Karpas-422 (cell line): ENCODE measurements at places on chromosomes 13 and 19.

GRCh38 chr19:4620675-4621074 lies 18.6 kb upstream of the TNFAIP8L1 start:
- DNase-seq, result no peak

GRCh38 chr19:1066251-1066747 lies 668 bp upstream of the ARHGAP45 start:
- DNase-seq, result no peak

GRCh38 chr13:98954313-98954712 lies 23.6 kb downstream of the DOCK9 start:
- no peak for DNase-seq

DNA sequence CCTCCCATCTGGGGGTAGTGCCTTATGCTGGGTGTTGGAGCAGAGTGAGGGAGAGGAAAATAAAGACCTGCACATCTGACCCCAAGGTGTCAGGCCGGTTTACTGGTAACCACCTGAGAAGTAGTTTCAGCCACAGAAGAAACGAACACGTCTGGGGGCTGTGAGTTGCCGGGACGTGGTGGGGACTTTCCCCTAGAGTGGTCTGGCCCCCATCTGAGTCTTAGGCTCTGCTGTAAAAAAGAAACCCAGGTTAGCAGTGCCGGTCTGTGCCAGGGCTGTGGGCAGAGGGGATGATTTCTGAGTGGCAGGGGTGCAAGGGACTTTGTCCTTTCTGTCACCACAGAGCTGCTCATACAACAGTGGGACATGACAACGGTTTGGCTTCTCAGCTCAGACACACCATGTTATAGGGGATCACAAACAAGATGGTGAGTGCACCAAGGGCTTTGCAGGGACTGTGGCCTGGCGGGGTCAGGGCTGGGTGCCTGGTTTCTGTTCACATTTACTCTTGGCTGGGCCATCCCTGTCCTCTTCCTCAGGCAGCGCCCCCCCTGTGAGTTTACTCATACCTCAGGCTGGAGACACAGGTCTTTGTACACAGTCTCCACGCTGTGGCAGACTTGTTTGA lies 9.0 kb downstream of the GCDH start:
- no peak for DNase-seq

DNA sequence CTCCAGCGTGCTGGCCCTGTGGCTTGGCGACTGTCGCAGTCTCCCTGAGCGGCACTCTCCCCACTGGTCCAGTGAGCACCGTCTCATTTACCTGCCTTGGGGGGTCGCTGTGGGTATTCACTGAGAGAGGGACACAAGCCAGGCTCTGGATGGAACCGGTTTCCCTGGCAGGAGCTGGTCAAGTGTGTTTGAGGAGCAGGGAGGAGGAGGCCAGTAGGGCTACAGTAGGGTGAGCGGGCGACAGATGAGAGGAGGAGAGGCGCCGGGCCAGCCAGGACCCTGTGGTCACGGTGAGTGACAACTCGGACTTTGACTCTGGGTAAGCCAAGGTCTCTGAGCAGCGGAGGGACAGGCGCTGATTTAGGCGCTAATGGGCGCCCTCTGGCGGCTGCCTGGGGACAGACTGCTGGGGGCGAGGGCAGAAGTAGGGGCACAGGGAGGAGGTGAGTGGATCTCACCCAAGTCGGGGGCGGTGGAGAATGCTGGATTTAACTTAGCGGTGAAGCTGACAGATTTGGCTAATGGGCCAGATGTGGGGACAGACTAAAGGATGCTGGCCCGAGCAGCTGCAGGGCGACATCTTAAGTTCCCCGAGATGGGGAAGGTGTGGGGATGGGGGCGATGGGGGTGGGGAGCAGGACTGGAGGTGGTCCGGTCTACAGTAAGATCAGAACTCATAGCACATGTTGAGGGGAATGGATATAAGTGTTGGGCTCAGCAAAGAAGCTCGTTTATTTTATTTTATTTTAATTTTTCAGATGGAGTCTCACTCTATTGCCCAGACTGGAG lies 4.7 kb upstream of the PRMT1 start:
- DNase-seq, result peak; percentile 95

DNA sequence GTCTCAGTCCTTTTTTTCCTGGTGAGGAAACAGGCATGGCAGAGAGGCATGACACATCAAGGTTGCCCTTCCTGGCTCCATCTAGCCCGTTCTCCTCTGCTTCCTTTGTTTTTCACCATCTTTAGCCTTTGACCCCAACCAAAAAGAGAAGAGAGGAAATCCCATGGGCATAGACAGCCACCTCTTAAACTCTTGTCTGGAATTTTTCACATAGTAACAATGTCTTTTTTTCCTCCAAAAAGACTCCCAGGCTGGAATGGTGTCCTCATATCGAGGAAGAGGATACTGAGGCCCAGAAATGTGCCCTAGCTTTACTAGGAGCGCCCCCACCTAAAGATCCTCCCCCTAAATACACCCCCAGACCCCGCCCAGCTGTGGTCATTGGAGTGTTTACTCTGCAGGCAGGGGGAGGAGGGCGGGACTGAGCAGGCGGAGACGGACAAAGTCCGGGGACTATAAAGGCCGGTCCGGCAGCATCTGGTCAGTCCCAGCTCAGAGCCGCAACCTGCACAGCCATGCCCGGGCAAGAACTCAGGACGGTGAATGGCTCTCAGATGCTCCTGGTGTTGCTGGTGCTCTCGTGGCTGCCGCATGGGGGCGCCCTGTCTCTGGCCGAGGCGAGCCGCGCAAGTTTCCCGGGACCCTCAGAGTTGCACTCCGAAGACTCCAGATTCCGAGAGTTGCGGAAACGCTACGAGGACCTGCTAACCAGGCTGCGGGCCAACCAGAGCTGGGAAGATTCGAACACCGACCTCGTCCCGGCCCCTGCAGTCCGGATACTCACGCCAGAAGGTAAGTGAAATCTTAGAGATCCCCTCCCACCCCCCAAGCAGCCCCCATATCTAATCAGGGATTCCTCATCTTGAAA lies at the start of gene GDF15:
Gene GDF15, plus strand, starts transcription at position 484 of the 868 bp plus-strand sequence. Its CDS starts 32 bp downstream, at position 516.
- peak; percentile 65 for DNase-seq

- DNase-seq, result no peak
Observed at GRCh38 chr19:51024924-51025323, 1.5 kb downstream of the KLK11 start.

- DNase-seq, result no peak
Observed at GRCh38 chr19:51295382-51296126, 15.9 kb upstream of the IGLON5 start.

DNA sequence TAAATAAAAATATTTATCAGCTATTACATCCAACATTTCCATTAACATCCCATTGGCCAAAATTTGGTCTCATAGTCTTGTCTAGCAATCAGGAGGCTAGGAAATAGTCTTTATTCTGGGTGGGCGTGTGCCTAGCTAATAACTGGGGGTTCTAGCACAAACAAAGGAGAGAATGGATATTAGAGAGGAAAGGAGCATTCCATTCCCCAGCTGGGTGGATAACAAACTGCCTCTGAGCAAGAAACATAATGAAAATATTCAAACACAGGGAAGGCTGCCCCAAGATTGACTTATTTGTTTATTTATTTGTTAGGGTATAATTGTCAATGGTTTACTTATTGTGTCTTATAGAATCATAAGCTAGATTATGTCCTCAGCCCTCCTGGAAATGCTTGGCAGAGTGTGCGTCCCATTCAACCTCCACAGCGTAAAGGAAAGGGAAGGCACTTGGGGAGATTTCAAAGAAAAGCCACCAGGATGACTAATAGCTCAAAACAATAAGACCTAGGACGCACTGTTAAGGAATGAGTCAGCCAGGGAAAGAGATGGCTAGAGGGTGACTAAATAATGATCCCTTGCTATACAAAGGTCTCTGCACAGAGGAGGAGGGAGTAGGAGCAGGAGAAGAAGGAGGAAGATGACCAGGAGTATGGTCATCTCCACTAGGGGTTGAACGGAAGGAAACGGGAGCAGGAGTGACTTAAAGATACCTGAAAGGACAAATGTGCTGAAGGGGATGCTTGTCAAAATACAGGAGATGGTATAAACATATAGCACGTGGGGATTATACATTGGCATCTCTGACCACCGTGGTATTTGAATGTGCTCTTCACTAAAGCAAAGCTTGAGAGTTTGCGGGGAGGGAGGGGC lies 23.5 kb upstream of the USP12 start:
- DNase-seq, result no peak

- DNase-seq, result no peak
Observed at GRCh38 chr19:52197964-52198363, 8.1 kb downstream of the PPP2R1A start.

DNA sequence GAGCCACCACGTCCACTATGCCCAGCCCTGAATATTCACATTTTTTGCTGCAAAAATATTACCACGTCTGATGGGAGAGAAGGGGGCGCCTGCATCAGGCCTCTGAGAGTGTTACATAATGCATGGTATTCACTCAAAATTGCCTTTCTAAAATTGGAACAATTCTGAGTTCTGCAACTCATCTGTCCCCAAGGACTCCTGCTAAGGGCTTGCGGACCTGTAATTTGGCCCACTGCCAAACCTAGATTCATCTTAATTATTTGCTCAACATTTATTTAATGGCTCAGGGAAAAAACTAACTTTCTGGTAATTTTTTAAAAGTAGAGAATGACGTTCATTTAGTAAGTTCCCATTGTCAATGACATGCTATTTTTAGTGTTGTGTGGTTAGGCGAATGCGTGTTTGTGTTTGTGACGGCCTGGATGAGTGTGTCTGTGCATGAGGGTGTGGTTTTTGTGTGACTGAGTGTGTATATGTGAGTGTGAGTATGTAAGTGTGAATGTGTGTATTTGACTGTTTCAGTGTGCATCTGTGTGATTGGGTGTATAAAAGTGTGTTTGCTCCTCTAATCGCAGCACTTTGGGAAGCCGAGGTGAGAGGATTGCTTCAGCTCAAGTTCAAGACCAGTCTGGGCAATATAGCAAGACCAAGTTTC lies 8.8 kb downstream of the INAFM1 start:
- peak; percentile 89 for DNase-seq

DNA sequence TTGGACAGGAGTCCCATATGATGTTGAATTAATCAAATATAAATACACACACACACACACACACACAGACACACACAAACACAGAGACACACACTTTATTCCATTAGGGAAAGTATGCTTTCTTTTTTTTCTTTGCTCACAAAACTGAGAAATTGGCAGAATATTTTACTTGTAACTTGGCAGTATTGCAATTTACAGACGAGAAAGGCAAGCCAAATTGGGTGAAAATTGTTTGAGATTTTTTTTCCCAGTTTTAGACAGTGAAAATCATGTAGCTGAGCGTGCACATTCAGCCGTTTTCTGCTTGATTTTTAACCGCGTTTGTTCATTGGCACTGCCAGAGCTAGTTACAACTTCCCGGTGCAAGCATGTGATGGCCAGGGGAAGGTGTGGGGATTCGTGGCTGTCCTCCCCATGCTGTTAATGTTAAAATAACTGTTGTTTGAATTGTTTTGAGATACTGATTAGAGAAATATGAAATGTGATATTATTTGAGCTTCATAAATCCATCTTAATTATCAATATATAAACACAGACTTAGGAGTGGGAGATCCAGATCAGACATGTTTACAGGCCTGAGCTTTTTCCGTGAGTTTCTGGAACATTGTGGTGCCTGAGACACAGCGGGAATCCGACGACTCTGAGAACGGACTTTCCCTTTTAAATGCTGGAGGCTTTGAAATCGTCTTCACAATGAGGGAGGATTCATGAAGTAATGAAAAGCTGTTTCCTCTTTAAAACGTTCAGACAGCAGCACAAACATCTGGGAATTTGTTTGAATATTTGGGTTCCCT lies 125.5 kb downstream of the KCNRG start:
- DNase-seq, result no peak

DNA sequence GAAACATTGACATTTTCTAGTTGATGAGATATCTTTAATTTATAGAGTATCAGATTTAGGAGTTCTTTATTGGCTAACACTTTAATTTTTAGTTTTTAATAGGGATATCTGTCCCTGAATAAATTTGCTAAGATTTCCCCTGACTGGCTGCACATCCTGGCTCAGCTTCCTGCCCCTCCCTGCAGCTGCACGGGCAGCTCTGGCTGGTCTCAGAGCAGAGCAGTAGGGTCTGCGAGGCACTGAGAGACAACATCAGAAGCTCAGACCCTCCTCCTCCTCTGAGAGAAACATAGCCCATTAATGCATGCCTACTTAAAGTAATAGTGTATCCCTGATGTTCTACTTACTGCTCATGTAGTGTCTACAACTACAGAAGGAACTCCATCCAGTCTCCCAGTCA lies 139.2 kb downstream of the TNFSF13B start:
- DNase-seq, result no peak

DNA sequence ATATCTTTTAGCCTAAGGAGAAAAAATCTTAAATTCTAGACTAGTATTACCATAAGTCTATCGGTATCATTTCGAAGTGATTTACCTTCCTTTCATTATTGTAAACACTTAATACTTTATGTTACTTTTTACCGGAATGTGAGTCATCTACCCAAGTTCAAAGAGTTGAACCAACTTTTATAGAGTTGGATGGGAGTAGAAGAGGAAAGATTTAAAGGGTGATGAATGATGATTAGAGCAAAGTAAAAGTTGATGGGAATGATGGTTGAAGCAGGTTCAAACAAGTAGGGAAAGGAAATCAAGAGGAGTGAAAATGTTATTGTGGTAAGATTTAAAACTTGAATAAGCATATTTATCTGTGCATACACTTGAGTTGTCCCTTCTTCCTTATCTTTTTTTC lies 11.3 kb upstream of the LPAR6 start:
- no peak for DNase-seq

DNA sequence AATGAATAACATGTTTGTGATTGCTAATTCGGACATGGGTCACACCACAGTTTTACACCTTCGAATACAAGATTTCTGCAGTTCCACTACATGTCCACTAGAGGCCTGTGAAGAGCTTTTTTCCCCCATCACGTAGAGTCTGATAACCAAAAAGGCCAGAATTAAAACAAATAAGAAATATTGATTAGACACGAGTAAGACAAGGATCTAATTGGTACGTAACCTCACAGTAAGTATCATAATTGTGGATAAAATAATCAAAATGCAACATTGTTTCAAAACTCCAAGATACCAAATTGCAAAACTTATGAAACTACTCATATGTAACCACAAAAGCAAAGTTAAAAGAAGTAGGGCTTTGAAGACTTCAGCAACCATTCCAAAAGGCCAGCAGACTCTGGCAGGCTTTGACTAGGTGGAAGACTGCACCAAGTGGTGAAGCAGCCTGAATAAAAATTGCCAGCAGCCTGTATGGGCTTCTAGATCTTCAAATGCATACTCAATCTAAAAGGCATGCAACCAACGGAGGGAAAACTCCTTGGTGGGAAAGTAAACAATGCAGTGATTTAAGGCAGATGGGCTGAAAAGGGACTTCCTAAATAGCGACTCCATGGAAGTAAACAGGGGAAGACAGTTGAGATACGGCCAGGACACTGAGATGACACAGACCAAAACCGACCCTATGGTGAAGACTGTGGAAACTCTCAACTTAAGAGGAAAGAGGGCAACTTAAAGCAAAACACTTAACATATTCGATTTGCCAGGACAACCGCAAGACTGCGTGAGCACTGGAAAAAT lies 56.7 kb downstream of the STARD13 start:
- peak; percentile 78 for DNase-seq

DNA sequence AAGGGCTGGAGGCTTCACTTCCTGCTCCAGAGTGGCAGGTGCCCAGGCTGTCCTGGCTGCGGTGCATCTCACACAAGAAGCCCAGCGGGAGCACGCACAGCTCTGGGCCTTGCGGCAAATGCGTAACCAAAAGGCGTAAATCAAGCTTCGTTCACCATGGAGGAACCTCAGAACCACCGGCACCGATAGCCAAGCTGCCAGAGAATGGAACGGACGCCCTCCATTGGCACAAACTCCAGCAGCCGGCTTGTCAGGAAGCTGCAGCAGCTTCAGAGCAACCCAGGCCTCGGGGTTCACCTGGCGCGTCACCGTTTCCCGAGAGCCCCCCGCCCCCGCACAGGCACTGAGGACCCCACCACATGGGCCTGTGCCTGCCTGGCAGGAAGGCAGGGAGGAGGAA lies 76.7 kb downstream of the RASA3 start:
- DNase-seq, result no peak
